ENCODE measurements at places on chromosomes 16 and 17.

GRCh38 chr16:84193480-84193879 lies 2.5 kb downstream of the ADAD2 start:
- DNase-seq: no peak

GRCh38 chr17:7929158-7930023 lies at the start of gene KCNAB3:
Gene KCNAB3 (minus strand): TSS chr17:7929856. CDS start chr17:7929435, 421 bp downstream.
- DNase-seq: no peak

DNA sequence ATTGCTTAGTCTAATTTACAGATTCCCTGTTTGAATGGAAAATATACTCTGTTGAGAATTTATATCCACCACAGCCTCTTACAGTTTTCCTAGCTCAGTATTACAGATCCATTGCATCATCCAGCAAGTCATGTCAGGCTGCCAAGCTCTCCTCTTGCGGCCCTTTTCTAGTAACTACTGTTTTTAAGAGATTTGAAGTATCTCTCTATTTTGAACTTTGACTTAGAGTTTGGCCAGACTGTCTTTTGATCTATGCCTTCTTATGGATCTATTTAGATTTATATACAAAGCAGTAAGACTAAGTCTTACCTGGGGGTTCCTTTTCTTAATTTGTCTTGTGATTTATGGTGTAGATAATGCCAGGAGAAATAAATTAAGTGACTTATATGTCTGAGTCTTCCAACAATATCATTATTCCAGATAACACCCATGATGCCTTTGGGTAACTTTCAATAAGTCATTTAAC lies 53.1 kb upstream of the ABCC11 start:
- no peak for DNase-seq

- DNase-seq: no peak
These were observed 1.2 kb downstream of the HDAC5 start for GRCh38 chr17:44121997-44122815.

GRCh38 chr17:41402161-41402560 lies 4.8 kb upstream of the KRT31 start:
- no peak for DNase-seq

DNA sequence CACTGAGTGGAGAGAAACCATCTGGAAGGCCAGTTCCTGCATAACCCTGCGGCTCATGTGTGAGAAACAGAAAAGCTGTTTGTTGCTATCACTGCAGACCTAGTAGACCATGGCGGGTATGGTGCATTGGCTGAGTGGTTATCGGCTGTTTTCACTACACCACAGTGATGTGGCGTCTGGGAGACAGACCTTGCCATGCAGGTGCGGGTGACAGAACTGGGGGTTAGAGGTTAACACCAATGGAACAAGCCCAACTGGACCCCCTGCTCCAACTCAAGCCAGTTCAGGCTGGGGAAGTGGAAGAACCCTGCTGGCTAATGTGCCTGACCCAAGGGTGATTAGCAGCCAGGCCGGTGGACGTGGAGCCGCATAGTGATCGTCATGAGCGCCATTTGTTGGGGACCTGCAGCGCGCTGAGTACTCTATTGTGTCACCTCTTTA lies 91.9 kb downstream of the IRF8 start:
- DNase-seq: no peak

GRCh38 chr16:53695070-53695469 lies 8.6 kb downstream of the RPGRIP1L start:
- DNase-seq: no peak

DNA sequence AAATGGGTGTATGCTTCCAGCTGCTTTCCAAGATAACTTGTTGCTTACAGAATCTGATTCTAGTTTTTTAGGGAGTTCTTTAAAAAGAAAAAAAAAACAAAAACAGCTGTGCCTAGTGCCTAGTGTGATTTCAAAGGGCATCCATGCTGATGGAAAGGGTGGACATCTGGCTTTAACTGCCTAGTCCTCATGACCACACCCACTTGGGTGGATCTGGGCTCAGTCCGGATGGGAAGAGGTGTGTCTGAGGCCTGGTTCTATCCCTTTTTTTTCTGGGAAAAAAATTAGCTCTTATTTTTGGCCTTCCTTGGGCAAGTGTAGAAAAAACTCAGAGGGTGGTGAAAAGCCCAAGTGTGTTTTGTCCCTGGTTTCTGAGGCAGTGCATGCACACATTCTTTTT lies 132.3 kb upstream of the CDH11 start:
- no peak for DNase-seq

Measured in NCI-H187 (cell line).